ENCODE measurements at places on chromosomes 5 and 9.

DNA sequence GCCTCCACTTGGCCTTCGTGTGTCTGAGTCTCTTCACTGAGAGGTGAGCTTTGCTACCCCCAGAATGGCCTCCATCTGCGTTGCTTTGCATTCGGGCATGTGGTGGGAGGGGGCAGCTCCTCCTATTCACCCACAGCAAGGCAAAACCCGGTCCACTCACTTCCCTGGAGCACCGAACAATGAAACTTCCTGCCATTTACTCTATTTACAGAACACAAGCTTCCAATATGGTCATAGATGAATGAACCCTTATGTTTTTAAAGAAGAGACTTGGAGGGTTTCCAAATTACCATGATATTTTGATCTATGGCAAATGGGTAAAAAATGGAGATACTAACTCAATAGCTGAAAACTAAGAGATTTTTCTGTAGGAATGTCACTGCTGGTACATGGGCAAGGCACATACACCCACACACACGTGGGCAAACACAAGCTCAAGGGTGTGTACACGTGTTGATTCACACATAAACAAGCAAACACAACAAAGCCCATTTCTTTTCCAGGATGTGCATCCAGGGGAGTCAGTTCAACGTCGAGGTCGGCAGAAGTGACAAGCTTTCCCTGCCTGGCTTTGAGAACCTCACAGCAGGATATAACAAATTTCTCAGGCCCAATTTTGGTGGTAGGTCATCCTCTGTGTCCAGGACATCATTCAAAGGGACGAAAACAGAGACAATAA, 5.2 kb downstream of the GABRP start:
- DNase-seq = no peak

DNA sequence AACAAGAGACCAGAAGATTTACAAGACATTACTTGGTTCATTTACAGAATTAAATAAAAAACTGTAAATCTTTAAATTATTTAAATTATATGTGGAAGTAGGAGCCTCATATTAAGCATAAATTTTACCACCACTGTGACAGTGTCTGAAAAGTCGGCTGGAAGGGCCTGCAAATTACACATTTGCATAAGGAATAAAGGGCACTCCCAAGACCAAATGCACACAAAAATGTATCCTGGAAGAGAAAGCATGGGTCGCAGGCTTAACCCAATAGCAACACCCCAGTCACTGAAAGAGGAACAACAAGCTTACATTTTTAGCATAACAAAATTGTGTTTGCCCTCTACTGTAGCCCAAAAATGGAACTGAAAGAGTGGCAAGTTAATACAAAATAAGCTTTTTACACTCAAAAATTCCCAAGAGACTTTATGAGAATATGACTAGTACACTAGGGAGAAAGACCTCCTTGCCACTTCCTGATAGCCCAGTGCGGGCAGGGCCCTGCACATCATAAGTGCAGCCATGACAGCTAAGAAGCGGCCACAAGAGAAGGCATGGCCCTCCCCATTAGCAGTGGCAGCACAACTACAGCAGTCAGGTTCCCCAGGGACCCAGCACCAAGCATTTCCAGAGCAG, 482.0 kb downstream of the DTWD2 start:
- no peak for DNase-seq

DNA sequence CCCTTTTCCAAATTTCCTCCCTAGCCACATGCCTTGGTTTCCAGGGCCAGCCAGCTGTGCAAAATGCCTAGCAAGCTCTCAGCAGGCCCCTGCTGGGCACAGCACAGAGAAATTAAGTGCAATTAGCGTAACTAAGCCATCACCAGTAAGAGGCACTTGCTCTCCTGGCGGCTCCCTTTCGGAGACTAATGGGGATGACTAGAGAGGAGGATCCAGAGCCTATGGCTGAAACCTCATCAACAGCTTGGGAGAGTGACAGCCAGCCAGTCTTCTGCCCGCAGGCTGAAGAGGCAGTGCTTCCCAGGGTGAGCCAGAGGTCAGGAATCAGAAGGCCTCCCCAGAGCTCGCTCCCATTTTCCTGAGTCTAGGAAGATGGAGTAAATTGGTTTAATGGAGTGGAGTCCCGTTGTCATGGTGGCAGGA, 108.4 kb downstream of the KCNIP1 start:
- no peak for DNase-seq

GRCh38 chr5:62199792-62200716, 106.0 kb upstream of the KIF2A start:
- no peak for DNase-seq

DNA sequence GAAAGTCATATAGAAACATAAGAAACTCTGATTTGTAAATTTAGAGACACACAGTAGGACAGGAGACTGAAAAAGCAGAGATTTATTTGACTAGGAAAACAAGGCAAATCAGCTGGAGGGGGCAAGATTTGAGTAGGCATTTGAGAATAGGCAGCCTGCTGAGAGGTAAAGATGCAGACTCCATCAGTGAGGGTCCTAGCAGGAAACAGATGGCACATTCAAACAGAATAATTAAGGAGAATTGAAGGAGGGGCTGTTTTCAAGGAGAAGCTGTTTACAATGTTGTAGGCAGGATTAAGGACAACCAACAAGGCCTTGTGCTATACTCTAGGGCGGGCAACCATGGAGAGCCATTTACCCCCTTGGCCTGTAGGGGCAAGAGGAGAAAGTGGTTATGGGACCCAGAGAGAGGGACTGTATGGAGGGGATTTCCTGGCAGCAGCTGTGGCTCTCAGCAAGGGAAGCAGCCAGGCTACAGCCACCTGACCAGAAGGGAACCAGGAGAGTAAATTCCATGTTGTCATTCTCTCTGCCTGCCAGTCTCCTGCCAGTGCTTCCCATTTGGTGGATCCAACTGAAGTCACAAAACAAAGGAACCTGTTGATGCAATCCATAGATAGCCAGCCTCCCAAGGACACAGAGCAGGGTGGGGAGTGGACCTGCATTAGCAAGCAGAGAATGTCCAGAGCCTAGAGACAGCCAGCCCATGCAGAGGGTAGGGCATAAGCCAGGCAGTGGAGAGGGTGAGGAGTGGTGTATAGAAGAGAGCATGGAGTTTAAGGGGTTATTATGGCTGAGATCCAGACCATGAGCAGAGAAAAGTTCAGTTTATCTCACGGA, 38.2 kb downstream of the PAPPA start:
- no peak for DNase-seq

GRCh38 chr5:171445644-171446516, 26.4 kb downstream of the FGF18 start:
- DNase-seq = peak; percentile 22

DNA sequence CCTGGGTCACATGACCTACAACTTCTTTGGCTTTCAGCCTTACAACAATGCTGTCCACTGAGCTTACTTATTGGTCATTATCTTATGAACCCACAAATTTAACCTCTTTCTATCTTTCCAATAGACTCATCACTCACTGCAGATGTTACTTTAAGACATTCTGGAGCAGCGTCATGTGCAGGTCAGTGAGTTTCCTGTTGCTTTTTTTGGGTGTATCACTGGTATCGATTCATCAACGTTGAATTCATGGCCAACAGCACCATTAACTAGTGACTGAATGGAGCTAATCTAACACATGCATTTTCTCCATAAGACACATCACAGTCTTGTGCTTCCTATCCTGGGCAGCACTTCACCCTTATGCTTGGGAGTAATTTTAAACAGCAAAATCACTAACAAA, 672.6 kb upstream of the CDH18 start:
- DNase-seq = no peak

DNA sequence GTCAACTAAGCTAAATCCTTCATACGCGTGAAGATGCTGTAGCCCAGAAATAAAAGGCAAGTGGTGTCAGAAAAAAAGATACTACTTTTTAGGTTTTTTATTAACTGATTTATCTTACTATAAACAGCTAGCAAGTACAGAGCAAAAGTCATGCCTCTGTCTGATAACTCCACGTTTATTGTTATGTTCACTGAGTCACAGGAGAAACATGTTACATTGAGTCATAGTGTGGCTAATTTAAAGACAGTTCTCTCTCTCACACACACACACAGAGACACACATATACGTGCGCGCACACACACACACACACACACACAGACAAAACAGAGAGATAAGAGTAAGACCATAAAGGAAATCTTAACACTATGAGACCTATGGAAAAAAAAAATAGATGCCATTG, 770.0 kb upstream of the CDH10 start:
- DNase-seq = no peak

- DNase-seq = no peak
These were observed 243.7 kb downstream of the MPDZ start for GRCh38 chr9:13035822-13036221.

GRCh38 chr5:116492016-116492623, 82.5 kb downstream of the SEMA6A start:
- DNase-seq = peak; percentile 81

DNA sequence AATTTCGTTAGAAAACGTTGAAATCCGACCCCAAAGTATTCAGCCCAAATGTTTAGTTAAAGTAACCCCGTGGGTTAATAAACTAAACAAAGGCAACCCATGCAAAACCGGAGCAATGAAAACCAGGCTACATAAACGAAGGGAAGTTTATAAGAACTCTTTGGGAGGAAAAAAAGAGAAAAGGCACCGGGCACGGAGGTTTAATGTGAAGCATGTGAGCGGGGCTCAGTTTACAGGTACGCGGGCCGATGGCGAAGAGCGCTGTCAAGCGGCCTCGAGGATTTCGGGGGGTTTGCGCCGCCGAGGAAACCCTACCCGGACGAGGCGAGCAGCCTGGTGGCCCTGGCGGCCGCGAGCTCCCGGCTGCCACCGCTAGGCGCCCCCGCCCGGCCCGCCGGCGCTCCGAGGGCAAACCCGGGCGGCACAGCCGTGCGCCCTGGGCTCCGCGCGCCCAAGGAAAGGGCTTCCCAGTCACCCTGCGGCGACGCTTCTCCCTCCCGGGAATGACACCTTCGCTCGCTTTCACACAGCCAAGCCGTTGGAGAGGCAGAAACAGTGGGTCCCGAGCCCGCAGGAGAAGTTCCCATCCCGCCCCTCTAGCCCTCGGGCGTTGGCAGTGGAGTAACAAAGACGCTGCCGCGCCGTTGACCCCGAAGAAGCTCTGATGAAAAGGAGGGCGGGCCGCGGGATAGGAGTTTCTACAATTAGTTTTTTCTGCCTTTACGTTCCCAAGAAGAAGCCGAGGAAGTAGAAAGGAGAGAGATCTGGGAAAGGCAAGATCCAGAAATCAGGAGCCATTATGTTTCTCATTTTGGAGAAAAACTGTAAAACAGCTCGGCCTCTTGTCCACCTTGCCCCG, 126.0 kb downstream of the TMEM174 start:
- peak; percentile 72 for DNase-seq

GRCh38 chr5:112979723-112980122, 3.1 kb downstream of the DCP2 start:
- no peak for DNase-seq

- DNase-seq = no peak
These were observed 48.7 kb downstream of the CMYA5 start for GRCh38 chr5:79738349-79738748.

GRCh38 chr5:134784241-134784920, 25.8 kb downstream of the DDX46 start:
- no peak for DNase-seq

DNA sequence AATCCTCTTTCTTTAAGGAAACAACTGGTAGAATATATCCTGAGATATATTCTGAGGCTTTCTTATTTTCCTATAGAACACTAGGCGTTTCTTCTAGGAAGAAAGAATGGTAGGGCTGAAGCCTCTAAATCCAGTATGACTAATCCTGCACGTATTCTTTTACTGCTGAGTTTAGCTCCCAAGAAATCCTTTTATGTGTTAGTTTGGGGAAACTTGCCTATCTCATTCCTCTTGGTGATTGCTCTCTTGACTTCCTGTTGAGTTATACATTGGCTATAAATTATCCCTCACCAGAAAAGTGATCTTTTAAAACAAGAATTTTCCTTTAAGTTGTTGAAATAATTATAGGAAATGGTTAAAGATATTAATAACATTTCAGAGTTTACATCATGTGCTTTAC, 422.9 kb downstream of the TMEM161B start:
- no peak for DNase-seq

GRCh38 chr9:116656501-116656971, 30.6 kb upstream of the TRIM32 start:
- DNase-seq = no peak

- no peak for DNase-seq
These were observed 30.6 kb upstream of the SEMA4D start for GRCh38 chr9:89528540-89528939.

DNA sequence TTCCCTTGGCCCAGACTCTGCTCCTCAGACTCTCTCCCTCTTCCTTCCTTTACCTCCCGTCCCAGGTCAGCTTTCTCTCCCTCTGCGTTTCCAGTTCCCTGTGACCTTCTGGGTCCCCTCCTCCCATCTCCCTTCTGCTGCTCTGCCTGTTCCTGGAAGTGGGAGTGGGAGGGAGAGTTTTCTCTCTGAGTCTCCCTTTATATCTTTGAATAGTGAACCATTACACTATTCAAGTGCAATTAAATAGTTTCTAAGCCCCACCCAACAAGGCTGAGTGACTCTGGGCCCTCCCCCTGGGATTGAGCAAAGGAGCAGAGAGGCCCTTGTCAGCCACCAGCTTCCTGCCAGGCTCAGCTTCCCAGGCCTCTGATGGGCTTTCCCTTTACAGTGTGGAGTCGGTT, 34.8 kb downstream of the THBS4 start:
- DNase-seq = no peak

GRCh38 chr5:40376566-40376965, 303.1 kb upstream of the PTGER4 start:
- no peak for DNase-seq

- no peak for DNase-seq
These were observed 46.6 kb downstream of the TMEM252 start for GRCh38 chr9:68493958-68494577.

GRCh38 chr5:87392170-87392569, 20.6 kb downstream of the CCNH start:
- DNase-seq = no peak

GRCh38 chr9:124698265-124698664, 72.8 kb downstream of the NR6A1 start:
- DNase-seq = no peak

DNA sequence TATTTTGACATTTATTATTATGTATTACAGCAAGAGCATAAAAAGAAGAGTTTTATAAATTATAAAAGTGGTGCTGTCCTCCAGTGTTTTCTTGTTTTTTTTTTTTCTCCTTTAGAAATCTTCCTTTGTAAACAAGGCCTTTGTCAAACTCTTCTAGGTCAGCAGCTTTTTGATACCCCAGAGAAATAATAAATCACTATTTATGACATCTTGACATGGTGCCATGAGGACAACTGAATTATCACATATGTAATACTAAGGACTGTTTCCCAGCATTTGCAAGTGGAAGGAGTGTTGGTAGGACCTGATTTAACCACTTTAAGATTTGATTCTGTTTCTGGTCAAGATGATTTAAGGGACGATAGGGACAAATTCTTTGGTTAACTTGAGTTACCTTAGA, 4.6 kb downstream of the SMARCA2 start:
- no peak for DNase-seq

DNA sequence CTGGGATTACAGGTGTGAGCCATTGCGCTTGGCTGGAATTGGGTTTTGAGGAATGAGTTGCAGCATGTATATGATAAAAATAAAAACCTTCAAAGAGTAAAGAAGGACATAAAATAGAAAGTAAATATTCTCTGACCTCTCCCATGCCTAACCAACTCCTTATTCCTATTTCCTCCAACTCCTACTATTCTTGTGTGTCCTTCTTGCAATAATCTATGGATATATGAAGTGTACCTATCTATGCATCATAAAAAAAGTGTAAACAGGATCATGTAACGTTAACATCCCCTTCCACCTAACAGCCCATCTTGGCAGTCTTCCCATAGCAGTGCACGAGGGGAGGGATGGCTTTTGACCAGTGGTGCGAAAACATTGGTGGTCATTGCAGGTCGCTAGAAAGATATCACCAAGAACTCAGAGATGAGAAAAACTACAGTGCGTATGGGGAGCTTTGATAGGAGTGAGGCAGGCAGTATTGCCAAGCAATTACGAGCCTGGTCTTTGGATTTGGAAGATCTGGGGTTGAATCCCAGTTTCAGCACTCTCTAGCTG, 69.9 kb downstream of the PPARGC1B start:
- DNase-seq = no peak

Data from AG09319 (cell line).